ENCODE measurements at places on chromosomes 11 and 22.

- no peak for DNase-seq
Observed at GRCh38 chr22:29300807-29301601, 5.4 kb upstream of the GAS2L1 start.

GRCh38 chr22:24768537-24769374, 5.8 kb downstream of the PIWIL3 start:
- peak; percentile 16 for DNase-seq

GRCh38 chr11:18365741-18366140, 28.6 kb upstream of the LDHA start:
- no peak for DNase-seq

DNA sequence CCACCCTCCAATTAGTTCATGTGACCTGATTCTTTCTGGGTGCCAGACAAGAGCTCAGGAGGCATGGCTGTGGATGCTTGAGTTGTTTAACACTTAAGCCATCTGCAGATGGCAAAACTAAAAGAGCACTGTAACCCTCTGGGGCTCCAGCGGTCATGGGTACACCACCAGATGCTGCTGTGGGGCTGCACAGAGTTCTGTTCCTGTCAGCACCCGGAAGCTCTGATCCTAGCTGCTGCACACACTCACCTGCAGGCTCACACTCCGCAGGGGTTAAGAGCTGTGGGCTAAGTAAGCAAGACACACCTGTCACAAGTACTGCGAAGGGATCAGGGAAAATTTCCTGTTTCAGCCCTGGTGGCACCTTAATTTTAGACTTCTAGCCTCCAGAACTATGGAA, 307.8 kb downstream of the C11orf87 start:
- DNase-seq: no peak

DNA sequence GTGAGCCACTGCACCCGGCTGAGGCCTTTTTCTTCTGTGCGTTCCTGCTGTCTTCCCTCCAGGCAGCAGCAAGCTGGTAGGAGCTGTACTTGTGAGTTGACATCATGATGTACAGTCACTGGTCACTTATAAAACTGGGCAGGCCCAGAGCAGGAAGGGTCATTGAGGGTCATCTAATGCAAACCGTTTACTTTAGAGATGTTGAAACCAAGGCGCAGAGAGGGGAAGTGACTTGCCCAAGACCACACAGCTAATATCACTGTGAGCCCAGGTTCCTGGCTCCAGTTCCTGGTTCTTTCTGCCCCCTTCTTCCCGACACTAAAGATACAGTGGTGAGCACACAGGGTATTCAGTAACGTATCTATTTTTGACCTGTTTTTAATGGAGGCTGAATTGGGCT, 27.3 kb downstream of the PTPRJ start:
- DNase-seq: no peak
